CD4-positive, alpha-beta T cell treated with Interleukin-15 for 4 hours (primary cell): ENCODE measurements at places on chromosomes 1 and 21.

- DNase-seq: no peak
Observed at GRCh38 chr1:183281039-183281438, 95.0 kb downstream of the LAMC2 start.

GRCh38 chr1:66532214-66532613 is 1.7 kb upstream of the SGIP1 start:
- DNase-seq: no peak

GRCh38 chr1:25126562-25126961 is 105.7 kb downstream of the SYF2 start:
- no peak for DNase-seq

DNA sequence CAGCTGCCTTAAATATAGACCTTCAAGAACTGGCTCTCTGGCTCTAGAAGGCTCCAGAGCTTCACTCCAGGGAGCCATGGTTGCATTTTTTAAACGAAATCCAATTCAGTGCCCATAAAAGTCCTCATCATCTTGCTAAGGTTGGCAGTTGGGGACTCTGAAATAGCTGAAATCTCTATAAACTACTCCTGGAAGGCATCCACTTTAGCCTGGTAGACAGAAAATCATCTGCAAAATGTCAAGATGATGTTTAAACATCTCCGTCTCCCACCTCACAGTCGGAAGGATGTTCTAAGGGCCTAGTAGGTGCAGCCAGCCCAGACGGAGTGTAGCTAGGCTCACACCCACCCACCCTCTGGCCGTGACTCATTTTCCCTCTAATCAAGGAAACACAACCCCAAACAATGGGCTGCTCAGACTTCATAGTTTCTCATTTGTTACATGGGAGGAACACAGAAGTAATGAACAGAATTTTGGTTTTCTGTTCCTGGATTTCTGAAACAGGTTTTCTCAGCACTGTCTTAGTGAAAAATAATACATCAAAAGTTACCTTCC is 235.4 kb upstream of the KAZN start:
- DNase-seq: no peak

DNA sequence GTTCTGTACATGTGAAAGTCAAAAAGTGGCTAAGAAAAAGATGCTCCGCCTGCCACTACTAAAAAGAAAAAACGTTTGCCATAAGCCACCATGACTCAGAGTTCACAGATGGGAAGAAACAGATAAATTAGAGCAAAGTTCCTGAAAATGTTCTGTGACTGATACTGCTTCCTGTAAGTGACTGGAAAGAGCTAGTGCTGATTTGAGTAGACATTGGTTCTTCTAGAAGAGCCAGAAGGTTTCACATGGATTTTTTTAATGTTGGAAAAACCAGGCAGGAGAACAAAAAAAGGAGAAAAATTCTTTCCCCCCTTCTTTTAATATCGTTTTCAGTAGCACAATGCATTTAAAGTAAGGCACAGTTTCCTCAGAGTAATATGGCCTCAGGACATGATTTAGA is 221.4 kb downstream of the HLX start:
- DNase-seq: no peak

GRCh38 chr1:58815069-58815685 is 31.3 kb upstream of the JUN start:
- DNase-seq: peak; percentile 48

DNA sequence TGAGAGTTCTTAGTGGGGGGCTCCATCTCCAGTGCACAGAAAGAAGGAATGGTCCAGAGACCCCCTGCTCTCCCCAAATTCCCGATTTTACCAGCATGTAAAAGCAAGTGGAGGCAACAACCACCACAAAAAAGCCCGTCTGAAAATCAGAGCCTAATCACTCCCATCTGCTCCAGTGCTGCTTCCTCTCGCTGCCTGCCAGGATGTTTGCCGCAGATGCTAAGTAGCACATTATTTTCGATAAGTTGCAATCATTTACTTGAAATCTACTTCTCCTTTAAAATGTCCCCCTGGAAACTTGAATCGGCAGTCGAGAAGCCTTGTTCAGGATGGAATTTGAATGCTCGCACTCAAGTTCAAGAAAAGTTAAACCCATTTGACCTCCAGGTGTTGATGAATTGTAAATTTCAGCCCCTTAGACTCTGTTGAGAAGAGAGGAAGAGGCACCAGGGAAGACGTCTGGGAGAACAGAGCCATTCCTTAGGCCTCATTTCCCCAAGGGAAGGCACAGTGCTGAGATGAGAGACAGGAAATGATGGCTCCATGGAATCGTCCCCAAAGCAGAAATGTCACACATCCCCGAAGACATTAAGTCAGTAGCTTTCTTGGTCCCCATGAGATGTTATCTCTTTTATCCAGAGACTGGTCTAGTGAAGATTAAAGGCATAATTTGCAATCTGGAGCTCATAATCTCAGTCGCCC is 221.3 kb downstream of the PBX1 start:
- no peak for DNase-seq

- no peak for DNase-seq
Observed at GRCh38 chr1:40362699-40363098, 10.8 kb upstream of the SMAP2 start.

DNA sequence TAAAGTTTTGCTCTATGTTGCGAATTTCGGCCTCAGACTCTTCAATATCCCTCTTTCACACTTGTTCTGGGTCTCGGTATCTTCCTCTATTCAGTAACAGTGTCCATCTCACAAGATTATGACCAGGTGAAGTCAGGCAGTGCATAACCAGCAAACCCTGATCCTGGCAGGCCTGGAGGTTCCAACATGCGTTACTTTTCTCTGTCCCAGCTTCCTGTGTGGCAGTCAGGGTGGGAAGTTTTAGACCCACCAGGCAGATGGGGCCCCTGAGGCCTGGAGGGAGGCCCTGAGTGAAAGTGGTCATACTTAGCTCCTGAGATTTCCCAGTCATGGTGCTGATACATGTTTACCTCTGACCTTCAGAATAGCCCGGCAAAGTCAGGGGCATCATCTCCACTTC is 5.1 kb downstream of the TMEM61 start:
- DNase-seq: no peak

DNA sequence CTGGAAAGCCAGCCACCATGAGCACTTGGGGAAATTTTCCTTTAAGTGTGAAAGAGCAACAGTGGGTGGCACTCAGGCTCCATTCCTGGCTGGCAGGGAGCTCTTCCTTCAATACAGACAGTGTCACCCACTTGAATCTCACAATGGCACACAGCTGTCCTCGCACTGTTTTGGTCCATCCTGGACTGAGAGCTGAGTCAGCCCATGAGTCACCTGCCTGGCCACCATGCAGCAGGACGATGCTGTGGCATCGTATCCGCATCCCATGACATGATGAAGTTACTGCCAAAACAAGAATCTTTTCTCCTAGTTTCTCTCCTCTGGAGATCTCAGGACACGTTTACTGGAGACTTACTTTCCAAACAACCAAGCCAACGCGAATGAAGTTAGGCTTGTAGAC is 6.0 kb downstream of the TMPRSS2 start:
- no peak for DNase-seq

DNA sequence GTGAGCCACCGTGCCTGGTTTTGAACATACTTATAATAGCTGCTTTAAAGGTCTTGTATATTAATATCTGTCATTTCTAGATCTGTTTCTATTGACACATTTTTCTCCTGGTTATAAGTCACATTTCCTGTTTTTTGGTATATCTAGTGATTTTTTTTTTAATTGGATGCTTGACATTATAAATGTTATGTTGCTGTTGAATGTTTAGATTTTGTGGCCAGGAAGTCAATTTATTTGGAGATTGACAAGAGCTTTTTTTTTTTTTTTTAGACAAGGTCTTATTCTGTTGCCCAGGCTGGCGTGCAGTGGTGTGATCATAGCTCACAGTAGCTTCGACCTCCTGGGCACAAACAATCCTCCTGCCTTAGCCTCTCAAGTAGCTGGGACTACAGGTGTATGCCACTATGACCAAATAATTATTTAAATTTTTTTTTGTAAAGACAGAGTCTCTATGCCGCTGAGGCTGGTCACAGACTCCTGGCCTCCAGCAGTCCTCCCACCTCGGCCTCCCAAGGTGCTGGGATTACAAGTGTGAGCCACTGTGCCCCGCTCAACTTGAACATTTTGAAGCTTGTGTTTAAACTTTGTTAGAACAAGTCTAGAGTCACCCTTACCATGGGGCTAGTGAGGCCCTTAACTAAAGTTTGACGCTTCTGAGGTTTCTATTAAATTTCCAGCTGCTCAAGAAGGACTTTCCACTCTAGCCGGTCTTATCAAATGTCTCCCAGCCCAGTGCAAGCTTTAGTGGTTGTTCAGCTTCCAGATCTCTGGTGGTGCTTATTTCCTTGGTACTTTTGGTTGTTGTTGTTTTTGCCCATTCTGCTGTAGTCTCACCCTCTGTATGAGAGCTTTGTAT is 8.6 kb upstream of the CHI3L2 start:
- DNase-seq: no peak

GRCh38 chr1:83641796-83642443 is 357.0 kb downstream of the TTLL7 start:
- no peak for DNase-seq

GRCh38 chr1:150568594-150568966 is 10.8 kb downstream of the MCL1 start:
- DNase-seq: no peak

GRCh38 chr1:205449750-205450443 is 5.9 kb downstream of the BLACAT1 start:
- peak; percentile 14 for DNase-seq

DNA sequence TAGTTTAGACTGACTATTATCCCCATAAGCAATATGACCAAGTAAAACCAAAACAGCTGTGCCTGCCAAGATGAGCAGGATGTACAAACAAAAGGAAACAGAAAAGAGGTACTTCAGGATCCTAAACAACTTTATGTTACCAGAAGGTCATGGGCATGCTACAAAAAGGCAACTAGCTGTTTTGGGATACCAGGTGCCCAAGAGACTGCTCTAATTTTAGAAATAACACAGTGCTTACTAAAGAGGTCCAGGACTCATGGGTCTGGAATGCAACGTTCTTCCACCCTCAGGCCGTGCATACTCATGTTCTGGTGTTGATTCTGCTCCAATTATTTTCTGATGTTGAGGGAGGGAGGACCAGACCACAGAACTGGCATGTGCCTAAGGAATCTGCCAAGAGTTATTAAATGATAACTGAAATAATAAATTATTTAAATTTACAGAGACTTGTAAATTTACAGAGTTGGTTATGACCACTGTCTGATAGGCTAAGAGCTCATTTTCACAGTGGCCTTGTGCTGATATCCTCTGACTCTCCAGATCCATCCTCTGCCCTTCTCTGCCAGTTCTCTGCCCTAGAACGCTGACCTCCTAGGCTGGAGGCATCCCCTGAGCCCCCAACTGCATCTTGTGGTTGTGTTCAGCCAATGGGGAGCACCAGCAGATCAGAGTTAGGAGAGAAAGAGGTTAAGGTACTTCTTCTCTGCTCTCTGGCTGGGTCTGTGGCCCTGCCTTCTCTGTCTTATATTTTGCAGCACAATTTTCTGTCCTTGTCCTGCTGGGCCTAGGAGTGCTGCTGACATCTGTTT is 37.7 kb upstream of the BCL10 start:
- no peak for DNase-seq

DNA sequence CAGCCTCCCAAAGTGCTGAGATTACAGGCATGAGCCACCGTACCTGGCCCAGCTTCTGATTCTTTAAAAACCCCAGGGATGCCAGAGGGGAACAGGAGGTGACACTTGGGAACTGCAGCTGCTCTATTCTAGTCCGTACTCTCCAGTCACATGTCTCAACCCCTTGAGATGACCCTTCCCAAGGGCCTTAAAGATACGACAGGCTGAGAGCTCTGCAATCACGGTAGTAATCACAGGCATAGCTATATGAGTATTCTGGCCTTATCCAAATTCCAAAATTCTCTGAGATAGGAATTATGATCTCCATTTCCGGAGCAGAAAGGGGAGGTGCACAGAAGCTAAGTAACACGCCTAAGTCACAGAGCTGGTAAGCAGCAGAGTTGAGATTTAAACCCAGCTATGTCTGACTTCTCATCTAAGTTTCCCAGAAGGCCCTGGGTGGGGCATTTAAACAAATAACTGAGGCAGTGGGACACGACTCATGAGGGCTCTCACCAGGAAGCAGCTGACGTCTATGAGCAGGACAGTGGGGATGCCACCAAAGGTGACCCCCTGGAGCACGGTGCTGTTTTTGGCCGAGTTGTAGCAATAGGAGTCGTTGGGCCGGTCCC is 5.2 kb downstream of the TMEM63A start:
- DNase-seq: no peak

DNA sequence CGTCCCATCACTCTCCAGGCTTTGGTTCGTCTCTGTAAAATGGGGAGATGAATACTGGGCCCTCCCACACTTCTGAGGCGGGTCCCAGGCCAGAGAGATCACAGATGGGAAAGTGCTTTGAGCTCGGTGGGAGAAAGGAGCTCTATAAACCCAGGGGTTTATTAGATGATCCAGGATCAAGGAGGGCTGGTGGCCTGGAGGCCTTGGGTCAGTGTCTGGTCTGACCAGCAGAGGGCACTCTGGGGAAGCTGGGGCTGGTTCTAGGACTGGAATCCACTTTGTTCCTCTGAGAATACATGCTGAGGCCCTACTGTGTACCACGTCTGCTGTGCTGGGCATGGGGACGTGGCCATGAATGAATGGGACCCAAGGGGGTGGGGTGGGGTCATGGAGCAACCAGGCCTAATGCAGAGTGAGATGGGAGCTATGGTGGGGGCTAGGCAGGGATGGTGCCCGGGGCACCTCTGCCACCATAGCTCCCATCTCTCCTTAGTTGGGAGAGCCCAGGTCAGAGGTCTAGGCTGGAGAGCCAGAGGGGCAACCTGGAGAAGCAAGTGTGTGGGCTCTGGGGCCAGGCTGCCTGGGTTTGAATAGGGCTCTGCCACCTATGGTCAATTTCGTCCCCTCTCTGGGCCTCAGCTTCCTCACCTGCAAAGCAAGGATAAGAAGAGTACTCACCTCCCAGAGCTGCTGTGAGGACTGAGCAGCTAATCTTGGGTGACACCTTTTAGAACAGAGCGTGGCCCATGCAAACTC is 9.0 kb upstream of the FAM131C start:
- DNase-seq: peak; percentile 60

GRCh38 chr1:27598902-27599528 is 4.9 kb downstream of the AHDC1 start:
- peak; percentile 63 for DNase-seq
